Right renal cortex interstitium (tissue), 3 donors: ENCODE measurements at places on chromosomes 11 and 22. TPM values are rescaled to one million over a fixed set of nuclear protein-coding genes. Genes with fewer than 3 reads are reported as not detected.

Gene IL18BP
- 5.7 TPM for polyA plus RNA-seq

GRCh38 chr11:8917157-8917825 lies 6.3 kb downstream of the AKIP1 start:
- no peak for DNase-seq

- DNase-seq = no peak
Measured at GRCh38 chr22:24097961-24098391, 83.3 kb upstream of the SUSD2 start.

- DNase-seq = no peak
Measured at GRCh38 chr11:76810151-76810853, 27.1 kb downstream of the TSKU start.

Gene SERPIND1
- polyA plus RNA-seq = 3.8 TPM

Gene NXPE4
- not detected for polyA plus RNA-seq

- DNase-seq = no peak
Measured at GRCh38 chr22:16961477-16962186, 46.4 kb downstream of the GAB4 start.

DNA sequence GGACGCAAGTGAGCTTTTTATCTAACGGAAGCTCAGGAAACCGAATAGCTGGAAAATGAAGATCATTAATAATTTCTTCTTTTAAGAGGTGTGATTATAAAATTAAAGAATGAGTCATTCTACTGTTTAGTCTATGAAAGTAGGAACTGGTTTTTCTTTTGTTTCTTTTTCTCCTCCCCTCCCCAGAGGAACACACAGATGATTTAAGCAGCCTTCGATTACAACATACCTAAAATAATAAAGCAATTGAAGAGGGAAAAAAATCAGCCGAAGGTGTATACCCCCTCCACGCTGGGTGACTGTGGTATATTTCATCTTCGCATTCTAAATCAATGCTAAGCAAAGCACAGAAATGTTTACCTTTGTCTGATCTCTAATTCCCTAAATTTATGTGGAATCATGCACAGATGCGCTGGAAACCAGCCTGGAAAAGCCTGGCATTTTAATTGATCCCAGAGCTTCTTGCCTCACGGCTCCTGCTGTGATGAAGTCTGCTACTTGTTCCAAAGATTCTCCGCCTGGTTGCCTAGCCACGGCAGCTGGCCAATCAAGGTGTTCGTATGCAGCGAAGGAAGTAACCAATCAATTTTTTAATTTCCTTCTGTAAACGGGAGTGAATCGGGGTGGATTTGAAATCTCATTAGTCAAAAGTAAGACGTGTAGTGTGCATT lies 133.9 kb downstream of the FANCF start:
- DNase-seq = no peak
